ENCODE measurements at places on chromosomes 6 and 20. TPM values are rescaled to one million over a fixed set of nuclear protein-coding genes. Genes with fewer than 3 reads are reported as not detected.

Gene ZBTB24
- total RNA-seq: 32.9 TPM

Gene CCDC170
- total RNA-seq: not detected

Gene BCAS1
- 1.0 TPM for total RNA-seq

Gene TMX4
- 62.9 TPM for total RNA-seq

Gene SLC29A1
- total RNA-seq: 7.3 TPM

Gene EDN3
- not detected for total RNA-seq

Gene ZC2HC1B
- 0.84 TPM for total RNA-seq

Gene OR2H2
- total RNA-seq: not detected

Gene RAET1G
- total RNA-seq: not detected
